ENCODE measurements at places on chromosomes 16 and 17. TPM values are rescaled to one million over a fixed set of nuclear protein-coding genes. Genes with fewer than 3 reads are reported as not detected.

SKAP1 gene
- total RNA-seq: 71.7 TPM

SLC35G6 gene
- not detected for total RNA-seq

DERL2 gene
- 57.8 TPM for total RNA-seq

CHST5 gene
- 0.34 TPM for total RNA-seq

TEDC2 gene
- 23.9 TPM for total RNA-seq

GRCh38 chr17:45048795-45049563, 2.5 kb downstream of the DCAKD start:
- peaks cover 12% of the 10 kb centered on the region for H3K36me3 ChIP-seq
- peaks cover 35% of the 10 kb centered on the region for H3K4me1 ChIP-seq
- peak overlapping the region; percentile 43 for H3K4me3 ChIP-seq
- no peaks in the 10 kb centered on the region for H3K27me3 ChIP-seq

DNA sequence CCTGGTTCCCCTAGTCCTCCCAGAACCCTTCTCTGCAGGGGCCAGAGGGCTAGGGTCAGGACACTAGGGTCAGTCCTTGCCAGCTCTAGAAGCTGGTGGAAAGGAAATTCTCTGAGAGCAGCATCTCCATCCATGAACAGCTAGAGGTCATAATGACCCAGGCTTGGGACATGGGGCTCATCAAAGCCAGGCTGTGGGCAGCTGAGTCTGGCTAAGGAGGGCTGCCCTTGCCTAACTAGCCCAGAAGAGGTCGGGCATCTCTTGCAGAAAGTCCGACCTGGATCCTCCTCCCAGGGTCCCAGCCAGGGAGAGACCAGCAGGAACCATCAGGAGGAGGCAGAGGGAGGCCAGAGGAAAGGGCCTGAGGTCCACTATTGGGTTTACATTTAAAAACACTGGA, 4.3 kb downstream of the MPO start:
- no peak overlapping the region for H3K4me3 ChIP-seq
- peaks cover 7% of the 10 kb centered on the region for H3K4me1 ChIP-seq
- DNase-seq: no peak
- peaks cover 17% of the 10 kb centered on the region for H3K27me3 ChIP-seq
- no peaks in the 10 kb centered on the region for H3K36me3 ChIP-seq

DNA sequence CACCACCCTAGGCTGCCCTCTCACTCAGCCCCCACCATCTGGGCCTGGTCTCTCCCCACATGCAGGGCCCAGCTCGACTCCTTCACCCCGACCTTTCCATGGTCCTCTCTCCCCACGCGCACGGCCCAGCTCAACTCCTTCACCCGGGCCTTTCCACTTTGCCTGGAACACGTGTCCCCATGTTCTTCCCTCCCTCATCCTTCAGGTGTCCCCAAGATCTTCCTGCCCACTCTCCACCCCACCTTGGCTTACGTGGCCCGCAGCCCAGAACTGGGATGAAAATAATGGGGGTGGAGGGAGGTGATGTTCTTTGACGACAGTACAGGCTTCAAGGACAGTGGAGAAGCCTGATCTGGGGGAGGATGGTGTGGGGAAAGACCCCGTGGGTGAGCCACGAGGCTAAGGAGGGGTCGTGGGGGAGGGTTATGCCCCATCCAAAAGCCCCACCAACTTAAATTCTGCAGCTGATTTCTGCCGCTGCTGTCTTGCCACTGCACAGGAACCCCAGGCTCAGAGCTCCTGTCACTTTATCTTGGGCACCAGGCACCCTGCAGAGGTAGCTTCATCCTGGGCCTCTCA, 9.9 kb upstream of the MEAK7 start:
- peak overlapping the region; percentile 40 for H3K4me3 ChIP-seq
- DNase-seq: peak; percentile 38
- H3K27ac ChIP-seq: peak overlapping the region; percentile 94
- no peaks in the 10 kb centered on the region for H3K27me3 ChIP-seq
- peaks cover 67% of the 10 kb centered on the region for H3K4me1 ChIP-seq
- no peaks in the 10 kb centered on the region for H3K36me3 ChIP-seq

GRCh38 chr17:72726936-72727335, 365.6 kb downstream of the SLC39A11 start:
- peak; percentile 62 for DNase-seq
- peaks cover 34% of the 10 kb centered on the region for H3K4me1 ChIP-seq
- H3K36me3 ChIP-seq: no peaks in the 10 kb centered on the region

GRCh38 chr17:35773679-35774425, 13.2 kb downstream of the C17orf50 start:
- no peak overlapping the region for H3K4me3 ChIP-seq
- no peak overlapping the region for H3K27ac ChIP-seq
- H3K27me3 ChIP-seq: peaks cover 14% of the 10 kb centered on the region
- no peaks in the 10 kb centered on the region for H3K4me1 ChIP-seq
